Stimulated activated CD8-positive, alpha-beta memory T cell treated with anti-CD3 and anti-CD28 coated beads, Interleukin-2, amount 100 ng/mL, for 1 hour (primary cell): ENCODE measurements at places on chromosomes 3 and 15.

GRCh38 chr15:34160735-34161134, 49.2 kb downstream of the KATNBL1 start:
- no peak for DNase-seq

DNA sequence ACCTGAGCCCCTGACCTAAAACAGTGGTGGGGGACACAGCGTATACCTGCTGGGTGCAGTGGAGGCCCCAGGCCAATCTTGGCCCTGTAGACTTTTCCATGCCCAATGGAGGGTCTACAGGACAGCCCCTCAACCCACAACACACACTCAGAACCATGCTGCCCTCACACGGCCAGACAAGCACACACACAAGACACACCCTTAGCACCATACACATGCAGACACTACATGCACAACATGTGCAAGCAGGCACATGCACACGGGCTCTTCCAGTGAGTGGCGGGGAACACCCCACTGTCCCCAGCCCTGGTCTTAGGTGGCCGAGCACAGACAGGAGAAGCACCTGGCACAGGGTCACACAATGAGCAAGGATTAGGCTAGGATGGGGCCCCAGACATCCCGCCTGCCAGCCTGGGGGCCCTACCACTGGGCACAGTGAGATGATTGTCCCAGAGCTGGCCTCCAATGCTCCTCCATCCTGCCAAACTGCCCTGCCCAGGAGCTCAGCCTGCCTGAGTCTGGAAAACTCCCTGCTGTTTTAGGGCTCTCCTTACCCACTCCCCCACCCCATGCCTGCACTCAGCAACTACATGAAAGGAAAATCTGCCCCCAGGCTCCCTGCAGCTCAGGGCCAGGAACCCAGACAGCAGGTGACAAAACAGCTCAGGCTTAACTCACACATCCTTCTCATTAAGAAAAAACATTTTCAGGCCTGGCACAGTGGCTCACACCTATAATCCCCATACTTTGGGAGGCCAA, 15.8 kb downstream of the IQSEC1 start:
- no peak for DNase-seq

DNA sequence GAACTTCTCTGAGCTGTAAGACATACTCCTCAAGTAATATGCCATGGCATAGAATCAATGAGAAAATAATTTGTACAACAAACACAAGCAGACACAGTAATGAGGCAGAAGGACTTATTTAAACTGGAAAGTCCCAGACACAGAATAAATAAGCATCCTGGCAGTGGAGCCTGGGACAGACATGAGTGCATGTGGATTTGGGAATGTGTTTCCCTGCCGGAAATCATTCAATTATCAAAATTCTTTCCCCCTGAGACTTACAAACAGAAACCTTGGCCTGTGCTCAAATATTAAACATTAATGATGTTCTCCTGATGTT, 520.1 kb downstream of the ROBO1 start:
- DNase-seq: no peak

DNA sequence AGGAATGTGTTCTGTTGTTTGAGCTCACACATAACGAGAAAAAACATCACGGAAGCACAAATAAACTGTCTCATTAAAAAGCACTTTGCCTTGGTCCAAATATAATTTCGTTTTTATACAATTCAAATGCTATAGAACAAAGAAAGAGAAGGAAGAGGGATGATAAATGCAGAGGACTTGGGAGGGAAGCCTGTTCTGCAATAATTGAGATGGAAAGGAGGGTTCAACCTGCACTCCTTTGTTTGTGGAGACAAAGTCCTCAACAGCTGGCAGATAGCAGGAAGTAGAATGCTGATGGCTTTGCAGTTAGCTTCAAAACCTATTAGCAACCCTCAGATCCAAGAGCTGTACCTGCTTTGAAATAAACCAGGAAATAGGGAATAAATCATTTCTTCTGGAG, 1010.8 kb downstream of the FHIT start:
- DNase-seq: no peak

DNA sequence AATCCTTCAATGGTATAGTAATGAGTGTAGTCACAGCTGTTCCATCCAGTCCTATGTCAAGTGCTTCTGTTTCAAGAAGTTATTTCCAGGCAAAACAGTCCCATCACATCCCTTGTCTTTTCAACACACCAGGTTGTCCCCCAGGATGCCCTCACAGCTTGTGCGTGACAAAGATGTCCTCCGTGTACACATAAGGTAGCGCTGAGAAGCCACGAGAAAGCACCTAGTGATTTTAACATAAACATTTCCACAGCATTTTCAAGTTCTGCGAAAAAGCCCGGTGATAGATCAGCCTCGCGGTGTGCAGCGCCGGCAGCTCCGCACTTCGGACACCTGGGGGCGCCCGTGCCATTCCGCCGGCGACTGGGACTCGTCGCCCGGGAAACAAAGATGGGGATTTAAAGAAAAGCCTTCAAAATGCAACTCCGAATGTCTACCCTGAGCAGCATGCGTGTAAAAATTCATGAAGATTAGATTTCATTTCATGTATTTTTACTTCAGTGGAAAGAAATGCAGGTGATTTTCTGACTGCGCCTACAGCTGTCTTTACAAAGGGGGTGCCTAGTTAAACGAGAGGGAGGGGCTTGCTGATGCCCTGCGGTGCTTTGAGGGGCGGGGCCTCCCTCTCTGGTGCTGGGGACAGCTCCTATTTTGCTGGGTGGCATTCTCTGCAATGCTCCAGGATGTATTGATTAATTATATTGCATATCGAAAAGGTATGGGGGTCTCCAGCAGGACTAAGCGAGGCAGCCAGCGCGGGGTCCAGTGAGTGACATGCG, 49.9 kb downstream of the KY start:
- no peak for DNase-seq

DNA sequence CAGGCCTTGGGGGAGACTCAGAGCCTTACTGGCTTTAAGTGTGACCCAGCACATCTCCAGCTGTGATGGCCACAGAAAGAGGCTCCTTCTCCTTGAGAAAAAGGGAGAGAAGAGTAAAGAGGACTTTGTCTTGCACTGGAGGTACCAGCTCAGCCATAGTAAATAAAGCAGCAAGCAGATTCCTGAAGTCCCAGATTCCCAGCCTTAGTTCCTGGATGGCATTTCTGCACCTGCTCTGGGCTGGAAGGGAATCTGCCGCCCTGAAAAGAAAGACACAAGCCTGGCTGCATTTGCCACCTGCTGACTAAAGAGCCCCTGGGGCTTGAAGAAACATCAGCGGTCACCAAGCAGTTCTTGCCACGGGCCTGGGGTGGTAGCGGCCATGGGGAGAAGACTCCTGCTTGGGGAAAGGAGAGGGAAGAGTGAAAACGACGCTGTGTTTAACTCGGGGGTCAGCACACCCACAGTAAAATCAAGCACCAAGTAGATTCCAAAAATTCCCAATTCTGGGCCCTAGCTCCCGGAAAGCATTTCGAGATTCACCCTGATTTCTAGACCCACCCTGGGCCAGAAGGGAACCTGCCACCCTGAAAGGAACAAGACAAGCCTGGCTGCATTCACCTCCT, 24.2 kb upstream of the TNK2 start:
- DNase-seq: no peak

- no peak for DNase-seq
Observed at GRCh38 chr3:40299721-40300335, 9.7 kb upstream of the EIF1B start.

DNA sequence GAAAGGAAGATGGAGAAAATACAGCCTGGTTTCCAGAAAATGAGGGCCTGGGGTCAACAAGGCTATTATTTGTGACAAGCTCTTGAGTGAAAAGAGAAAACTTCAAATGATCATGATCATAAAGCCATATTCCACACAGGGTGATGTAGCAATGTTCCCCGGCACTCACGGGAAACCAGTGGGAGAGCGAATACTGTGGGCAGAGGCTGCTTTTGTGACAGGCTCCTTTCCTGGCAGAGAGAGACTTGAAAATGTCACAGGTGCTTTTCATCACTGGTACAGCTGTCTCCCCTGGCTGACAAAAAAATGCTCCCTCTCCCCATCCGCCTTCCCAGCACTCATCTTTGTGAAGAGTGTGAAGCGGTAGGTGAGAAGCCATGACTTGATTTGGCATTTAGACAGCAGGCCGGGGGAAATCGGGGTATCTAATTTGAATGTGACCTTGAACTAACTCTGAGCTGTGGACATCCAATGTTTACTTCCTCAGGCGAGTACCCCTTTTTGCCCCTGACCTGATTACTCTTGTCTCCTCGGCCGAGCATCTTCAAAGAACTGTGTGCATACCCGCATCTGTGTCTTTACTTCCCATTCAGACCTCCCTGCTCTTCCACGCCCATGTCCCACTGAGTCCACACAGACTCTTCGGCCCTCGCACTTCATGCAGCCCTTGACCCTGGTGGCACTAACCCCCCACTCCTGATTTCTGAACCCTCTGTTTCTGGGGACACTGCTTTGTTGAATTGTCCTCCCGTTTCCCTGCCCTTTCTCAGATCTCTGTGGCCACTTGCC, 23.2 kb downstream of the CA12 start:
- no peak for DNase-seq

- no peak for DNase-seq
Observed at GRCh38 chr15:66907826-66908743, 157.3 kb upstream of the SMAD3 start.

GRCh38 chr15:49145651-49146609, 9.5 kb downstream of the COPS2 start:
- no peak for DNase-seq

DNA sequence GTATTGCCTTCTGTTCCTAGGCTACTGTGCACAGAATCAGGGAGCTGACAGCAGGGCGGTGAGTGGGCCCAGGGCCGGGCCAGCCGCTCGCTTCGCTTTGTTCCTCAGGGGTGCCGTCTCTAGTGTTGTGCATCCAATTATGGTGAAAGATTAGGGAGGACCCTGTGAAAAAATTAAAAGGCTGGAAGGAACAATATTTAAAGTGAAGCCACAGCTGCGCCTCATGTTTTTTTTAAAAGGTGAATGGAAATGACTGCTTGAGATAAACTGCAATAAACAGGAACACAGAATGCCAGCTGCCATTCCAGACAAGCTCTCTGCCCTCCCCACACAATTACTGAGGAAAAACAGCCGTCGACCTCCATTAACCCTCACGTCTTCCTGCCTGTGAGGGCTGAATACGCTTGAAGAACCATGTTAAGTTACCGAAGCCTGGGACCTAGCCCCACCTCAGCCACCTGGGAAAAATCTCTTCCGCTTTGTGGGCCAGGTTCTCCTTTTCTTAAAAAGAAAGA, 132.0 kb upstream of the IL12A start:
- no peak for DNase-seq

- DNase-seq: no peak
Observed at GRCh38 chr3:52204337-52205073, 6.5 kb downstream of the ALAS1 start.

GRCh38 chr3:186536883-186537844, 7.0 kb downstream of the CRYGS start:
- DNase-seq: no peak

- no peak for DNase-seq
Observed at GRCh38 chr3:194475978-194476377, 10.8 kb downstream of the ATP13A3 start.

- no peak for DNase-seq
Observed at GRCh38 chr3:158863247-158863646, 61.4 kb downstream of the MFSD1 start.

DNA sequence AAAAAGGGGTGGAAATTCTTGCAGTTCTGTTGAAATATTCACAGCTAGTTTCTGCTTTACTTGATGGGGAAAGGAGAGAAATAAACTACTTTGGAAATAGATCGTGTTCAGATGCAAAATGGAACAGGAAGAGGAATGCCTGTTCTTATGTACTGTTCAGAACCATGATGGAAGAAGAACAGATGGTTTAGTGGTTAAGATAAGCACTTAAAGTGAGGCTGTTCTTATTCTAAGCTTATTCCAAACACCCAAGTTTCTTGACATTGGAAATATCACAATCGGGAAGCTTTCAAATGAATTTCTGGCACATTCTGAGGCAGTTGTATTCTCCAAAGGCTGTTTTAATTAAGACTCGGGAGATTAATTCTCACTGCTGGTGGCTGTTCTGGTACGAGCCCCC, 228.5 kb downstream of the LSAMP start:
- no peak for DNase-seq

DNA sequence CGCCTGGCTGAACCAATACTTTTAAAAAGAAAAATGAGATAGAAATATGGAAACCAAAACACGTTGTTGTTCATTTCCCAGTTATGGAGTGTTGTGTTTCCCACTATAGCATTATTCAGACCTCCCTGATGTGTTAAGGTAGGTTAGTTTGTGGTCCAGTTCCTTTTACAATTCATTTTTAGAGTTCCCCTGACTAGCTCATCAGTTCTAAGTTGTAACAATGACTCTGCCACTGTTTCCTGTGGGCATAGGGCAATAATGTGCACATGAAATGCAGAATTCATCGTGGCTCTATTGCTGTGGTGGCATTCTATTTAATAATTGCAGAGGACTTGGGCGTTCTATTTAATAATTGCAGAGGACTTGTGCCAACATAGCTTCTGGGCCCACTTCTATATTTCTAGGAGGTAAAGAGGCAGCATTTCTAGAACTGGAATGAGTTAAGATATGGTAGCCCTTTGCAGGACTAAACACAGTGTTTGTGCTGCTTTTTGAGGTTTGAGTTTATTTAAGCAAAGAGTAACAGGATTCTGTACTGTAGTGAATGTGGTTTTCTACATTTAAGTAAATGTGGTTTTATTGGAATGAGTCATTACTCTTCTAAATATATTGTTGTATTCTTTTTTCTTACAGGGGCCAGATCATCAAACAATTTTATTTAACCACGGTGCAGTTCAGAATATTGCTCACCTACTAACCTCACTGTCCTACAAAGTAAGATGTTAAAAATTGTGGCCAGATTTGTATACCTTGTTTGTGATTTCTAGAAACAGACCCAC, 47.5 kb downstream of the ARMC8 start:
- DNase-seq: no peak

DNA sequence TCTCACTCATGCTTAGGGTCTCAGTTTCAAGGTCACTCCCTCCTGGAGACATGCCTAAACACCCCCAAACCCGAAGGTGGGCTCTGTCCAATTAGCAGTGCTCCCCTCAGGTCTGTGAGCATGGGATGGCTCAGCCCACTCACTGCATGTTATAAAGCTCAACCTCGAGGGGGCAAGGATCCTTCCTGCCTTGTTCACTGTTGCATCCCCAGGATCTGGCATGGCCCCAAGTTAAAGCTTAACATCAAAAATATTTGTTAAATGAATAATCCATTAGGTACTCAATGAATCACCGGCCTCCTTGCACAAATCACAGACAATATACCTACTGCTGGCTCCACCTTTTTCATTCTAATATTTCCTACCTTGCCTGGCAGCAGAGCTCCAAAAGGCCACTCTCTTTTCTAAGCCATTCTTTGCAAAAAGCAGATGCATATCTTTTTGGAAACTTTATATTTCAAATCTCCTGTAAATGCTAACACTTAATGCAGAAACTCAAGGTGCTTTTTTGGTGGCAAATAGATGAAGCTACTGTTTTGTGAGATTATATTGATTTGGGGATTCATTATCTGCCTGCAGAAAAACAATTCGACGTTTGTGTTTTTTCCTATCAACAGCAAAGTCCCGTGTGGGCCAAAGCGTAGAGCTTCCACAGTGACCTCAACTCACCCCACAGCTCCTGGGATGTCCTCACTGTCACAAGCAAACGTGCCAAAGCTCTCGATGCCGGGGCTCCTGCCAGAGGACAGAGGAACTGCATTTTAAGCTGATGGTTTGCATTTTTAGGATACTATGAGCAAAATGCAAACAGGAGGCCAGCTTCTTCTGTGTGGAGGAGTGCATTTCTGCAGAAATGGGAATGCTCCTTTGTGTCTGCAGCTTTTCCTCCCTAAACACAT, 35.4 kb downstream of the PCOLCE2 start:
- no peak for DNase-seq
